Vagina (tissue), 2 donors: ENCODE measurements at places on chromosomes 5 and 9.

GRCh38 chr9:37574241-37574721 lies 1.9 kb downstream of the FBXO10 start:
- no peak for DNase-seq

- DNase-seq, result no peak
These were observed 64.6 kb downstream of the ENC1 start for GRCh38 chr5:74575741-74576538.

- DNase-seq, result no peak
These were observed 72.4 kb upstream of the MEF2C start for GRCh38 chr5:88955403-88955802.

DNA sequence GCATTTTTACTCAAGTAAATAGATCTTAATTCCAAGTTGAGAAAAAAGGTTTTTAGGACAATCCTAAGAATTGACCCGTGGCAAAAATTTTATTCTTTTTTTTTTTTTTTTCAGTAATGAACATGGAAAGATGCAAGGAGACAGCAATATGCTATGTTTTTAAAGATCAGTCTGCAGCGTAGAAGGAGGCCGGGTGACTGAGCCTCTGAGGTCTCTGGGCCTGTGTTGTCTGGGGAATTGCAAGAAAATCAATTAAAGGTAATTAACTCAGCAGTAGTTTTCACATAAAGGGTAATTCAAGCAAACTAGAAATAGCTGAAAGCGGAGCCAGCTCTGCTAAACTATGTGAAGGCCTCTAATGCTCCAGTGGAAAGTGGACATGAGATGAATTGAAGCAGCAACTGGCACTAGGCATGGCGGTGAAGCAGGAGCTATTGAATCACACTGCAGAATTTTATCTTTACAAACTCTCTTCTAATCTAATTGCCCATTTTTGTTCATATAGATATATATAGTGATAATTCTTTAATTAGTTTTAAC lies 285.2 kb upstream of the ITGA1 start:
- DNase-seq, result no peak
